Parietal lobe (tissue), 2 donors: ENCODE measurements at places on chromosomes 12 and 14. TPM values are rescaled to one million over a fixed set of nuclear protein-coding genes. Genes with fewer than 3 reads are reported as not detected.

The POTEG gene
- total RNA-seq, result not detected

The CLEC2B gene
- 0.63 TPM for total RNA-seq

The SCN8A gene
- total RNA-seq, result 134 TPM

The DACT1 gene
- total RNA-seq, result 269 TPM

The CMKLR1 gene
- 1.3 TPM for total RNA-seq

The ZFYVE26 gene
- total RNA-seq, result 56.0 TPM
